ENCODE measurements at places on chromosomes 7 and 10.

GRCh38 chr7:46747869-46748576 lies 827.0 kb upstream of the IGFBP3 start:
- no peak for DNase-seq

GRCh38 chr10:123778719-123779517 lies 112.7 kb downstream of the CPXM2 start:
- DNase-seq, result no peak

GRCh38 chr7:127629268-127629854 lies 11.4 kb upstream of the PAX4 start:
- DNase-seq, result no peak

GRCh38 chr7:28815369-28815927 lies 142.7 kb downstream of the TRIL start:
- no peak for DNase-seq

Data from NCI-H2107 (cell line).